Esophagus squamous epithelium (tissue), 5 donors: ENCODE measurements at places on chromosomes 11 and 22.
A peak's percentile ranks its signal among the peaks of the same experiment; 100 is the strongest.

DNA sequence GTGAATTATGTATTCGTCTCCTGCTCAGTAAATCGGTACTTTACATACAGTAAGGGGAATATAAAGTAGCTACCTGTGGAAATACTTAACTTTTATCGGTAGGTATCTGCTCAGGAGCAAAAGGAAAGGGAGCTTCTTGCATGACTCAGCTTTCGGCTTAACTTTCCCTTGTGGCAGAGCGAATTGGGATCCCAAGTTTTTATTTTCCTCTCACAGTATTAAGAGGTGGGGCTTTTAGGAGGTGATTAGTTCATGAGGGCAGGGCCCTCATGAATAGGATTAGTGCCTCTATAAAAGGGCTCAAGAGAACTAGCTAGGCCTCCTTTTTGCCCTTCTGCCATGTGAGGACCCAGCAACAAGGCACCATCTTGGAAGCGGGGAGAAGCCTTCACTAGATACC, 18.7 kb downstream of the RCN1 start:
- no peak for DNase-seq

DNA sequence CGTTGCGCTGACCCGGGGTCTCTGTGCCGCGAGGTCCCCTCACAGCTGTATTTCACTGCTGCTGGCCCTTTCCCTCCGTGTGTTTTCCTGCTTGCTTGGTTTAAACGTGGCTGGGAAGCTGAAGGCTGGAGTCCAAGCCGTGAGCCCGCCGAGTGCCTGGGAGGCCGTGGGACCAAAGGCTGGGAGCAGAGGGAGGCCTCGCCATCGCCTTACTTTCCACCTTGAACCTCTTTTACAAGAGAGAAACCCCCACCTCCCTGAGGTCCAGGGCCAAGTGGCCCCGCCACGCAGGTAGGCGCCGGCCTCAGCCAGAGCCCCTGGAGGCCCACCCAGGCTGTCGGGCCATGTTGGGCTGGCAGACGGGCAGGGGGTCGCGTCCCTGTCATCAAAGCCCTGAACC, 411.6 kb downstream of the TBC1D22A start:
- DNase-seq = no peak

GRCh38 chr11:117606790-117607189, 190.2 kb downstream of the DSCAML1 start:
- no peak for DNase-seq

DNA sequence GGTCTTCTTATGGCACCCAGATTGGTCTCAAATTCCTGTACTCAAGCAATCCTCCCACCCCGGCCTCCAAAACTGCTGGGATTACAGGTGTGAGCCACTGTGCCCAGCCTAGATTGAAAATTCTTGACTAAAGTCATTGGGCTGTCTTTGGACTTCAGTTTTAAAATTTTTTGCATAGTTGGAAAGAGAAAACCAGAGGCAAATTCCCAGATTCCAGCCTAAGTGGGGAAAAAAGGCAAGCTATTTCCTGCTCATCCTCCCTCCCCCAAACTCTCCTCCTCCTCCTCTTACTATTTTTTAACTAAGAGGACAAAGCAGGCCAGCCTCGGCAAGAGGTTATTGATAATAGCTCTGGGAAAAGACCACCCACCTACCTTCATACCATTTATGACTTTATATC, 78.6 kb upstream of the CLMP start:
- no peak for DNase-seq

DNA sequence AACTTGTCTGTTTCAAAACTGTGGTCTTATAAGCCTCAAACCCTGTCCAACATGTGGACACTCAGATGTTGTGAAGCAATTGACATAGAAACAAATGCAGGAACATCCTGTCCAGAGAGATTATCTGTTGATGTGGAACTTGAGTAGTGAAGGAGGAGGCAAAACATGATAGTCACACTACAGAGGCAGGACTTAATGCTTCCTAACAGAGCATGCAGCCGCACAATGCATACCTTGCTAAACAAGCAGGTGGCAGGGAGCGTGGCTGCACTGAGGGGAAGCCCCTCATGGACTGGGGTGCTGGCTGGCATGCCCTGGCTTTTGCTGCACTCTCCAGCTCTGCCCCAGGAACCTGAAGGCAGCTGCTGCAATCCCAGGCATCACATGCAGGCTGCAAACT, 5.3 kb downstream of the C22orf39 start:
- DNase-seq = no peak

- DNase-seq = no peak
Observed at GRCh38 chr11:32706985-32707741, 87.3 kb downstream of the CCDC73 start.

- no peak for DNase-seq
Observed at GRCh38 chr11:25691959-25692358, 640.0 kb upstream of the ANO3 start.

GRCh38 chr22:25876871-25877270, 134.9 kb downstream of the MYO18B start:
- no peak for DNase-seq

DNA sequence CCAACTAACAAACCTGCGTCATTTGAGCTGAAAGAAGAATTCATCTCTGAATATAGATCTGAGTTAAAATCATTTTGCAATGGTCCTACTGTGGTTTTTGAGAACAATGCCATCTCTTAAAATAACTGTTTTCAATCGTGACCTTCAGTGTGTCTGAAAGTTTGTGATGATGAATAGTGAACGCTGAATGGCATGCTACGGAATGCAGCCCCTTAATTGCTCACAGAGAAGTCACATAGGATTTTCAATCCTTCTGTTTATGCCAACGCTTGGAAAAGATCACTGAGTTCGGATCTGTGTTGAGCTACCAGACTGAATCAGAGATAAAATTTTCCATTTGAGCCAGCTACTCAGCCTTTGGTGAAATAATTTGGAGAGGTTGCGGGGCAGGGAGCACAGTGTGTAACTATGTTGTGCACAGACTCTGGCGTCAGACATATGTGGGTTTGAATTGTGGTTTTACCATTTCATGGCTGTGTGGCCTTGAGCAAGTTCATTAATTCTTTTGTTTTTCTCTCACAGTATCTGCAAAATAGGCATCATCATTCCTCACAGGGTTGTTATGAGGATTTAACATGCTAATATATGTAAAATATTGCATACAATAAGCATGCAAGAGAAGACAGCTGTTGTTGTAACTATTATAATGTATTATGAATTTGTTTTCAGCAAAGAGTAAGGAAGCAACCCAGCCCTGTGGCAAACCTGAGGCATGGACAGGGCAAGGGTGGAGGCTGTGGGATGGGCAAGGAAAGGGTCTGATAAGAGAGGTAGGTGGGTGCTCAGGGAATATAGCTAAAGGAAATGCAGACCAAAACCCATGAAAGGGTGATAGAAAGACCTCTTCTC, 679.9 kb downstream of the KCNA4 start:
- DNase-seq = no peak

DNA sequence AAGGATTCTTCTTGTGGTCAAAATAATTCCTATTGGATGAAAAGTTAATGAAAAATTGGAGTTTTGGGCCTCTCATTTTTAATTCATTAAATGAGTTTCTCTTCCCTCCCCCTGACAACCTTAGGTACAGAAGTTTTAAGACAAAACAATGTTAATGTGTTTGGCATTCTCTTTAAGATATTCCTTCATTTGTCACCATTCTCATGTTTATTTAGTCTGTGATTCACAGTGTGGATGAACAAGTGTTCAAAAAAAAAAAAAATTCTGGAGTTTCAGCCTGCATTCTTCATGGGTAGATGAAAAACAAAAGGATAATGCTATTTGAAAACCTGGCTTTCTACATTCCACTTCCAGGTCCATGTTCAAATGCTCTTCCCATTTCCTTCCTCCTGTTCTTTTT, 172.6 kb upstream of the LUZP2 start:
- DNase-seq = no peak

DNA sequence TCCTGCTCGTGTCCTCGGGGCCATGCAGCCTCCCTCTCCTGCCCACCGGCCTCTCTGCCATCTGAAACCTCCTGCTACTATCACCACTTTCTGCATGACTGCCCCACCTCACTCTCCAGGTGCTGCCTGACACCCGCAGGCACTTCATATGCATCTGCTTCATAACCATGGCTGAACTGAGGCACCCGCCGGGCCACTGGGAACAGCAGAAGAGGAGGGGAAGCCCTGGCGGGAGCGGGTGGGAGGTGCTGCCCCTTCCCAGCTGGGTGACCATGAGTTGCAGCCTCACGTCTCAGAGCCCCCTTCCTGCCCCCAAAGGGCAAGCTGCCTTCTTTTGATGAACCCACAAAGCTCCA, 21.7 kb upstream of the PICK1 start:
- DNase-seq = no peak

GRCh38 chr11:110096496-110096895, 3.3 kb downstream of the ZC3H12C start:
- no peak for DNase-seq

DNA sequence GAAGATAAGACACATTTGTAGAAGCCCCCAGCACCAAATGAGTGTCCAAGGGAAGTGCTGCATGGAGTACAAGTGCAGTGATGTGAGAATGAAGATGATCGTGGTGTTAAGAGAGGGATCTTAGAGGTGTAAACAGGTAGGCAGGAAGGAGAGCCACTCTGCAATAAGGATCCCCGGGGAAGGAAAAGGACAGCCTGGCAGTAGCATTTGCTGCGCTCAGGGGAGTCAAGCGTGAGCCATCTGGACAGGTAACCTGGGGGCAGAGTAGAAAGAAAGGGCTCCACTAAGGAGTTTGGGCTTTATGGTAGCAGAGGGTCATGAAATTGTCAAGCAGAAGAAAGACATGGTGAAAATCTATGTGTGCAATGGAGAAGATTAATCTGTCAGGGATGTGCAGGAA, 587.2 kb downstream of the BUD13 start:
- no peak for DNase-seq

GRCh38 chr22:24432059-24432853, 4.9 kb downstream of the ADORA2A start:
- DNase-seq = no peak

GRCh38 chr11:88538098-88538497, 200.6 kb upstream of the CTSC start:
- DNase-seq = no peak

GRCh38 chr11:118956094-118956846, at the start of gene UPK2:
Gene UPK2, plus strand, starts transcription at chr11:118956298. Its CDS starts 53 bp downstream, at chr11:118956351.
- peak; percentile 14 for DNase-seq

GRCh38 chr11:8345179-8345578, 81.5 kb upstream of the LMO1 start:
- DNase-seq = no peak

GRCh38 chr22:21651521-21652009, 9.5 kb downstream of the SDF2L1 start:
- no peak for DNase-seq

DNA sequence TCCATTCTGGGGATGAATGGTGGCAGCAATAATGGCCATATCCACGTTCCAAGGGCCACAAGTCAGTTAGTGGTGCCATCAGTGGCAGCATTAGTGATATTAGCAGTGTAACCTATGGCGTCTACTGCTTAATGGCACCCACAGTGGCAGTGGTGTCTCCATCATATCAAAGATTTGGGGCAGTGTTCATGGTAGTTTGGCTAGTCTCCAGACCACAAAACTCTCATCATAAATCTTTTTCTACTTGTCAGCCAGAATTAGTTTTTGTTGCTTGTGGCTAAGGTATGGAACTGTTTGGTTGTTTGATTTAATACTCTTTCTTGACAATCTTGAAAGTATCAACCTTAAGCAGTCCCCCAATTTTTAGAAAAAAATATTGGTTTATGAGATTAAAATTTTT, 45.1 kb upstream of the DEUP1 start:
- DNase-seq = no peak

DNA sequence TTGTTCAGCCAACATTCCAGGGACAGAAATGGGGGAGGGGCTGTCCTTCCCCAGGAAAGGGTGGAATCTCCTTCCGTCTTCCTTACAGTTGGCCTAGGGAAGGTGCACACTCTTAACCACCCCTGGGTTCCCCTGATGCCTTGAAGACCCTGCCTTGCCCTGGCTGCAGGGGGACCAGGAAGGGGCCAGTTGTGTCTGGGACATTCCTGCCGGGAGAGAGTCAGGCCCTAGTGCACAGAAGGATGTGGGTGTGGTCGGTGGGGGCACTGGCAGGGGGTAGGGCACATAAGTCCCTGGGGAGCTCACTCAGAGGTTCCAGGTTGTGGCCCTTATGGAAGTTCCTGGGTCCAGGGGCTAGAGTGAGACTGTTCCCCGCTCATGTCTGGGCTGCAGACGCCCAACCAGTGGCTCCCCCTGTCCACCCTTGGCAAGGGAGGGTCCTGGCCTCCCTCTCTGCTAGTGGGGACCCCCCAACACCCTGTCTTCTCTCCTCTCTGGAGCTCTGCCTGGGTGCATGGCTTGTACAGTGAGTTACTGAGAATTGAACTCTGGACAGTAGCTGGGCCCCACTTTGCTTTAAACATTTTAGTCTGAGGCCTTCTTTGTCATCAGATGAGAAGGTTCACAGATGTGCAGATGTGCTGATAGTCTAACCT, 2.0 kb upstream of the APOBEC3A start:
- DNase-seq = no peak

GRCh38 chr11:89487016-89487415, 4.2 kb downstream of the NOX4 start:
- DNase-seq = no peak

- DNase-seq = no peak
Observed at GRCh38 chr11:76701294-76702040, 30.9 kb upstream of the LRRC32 start.

DNA sequence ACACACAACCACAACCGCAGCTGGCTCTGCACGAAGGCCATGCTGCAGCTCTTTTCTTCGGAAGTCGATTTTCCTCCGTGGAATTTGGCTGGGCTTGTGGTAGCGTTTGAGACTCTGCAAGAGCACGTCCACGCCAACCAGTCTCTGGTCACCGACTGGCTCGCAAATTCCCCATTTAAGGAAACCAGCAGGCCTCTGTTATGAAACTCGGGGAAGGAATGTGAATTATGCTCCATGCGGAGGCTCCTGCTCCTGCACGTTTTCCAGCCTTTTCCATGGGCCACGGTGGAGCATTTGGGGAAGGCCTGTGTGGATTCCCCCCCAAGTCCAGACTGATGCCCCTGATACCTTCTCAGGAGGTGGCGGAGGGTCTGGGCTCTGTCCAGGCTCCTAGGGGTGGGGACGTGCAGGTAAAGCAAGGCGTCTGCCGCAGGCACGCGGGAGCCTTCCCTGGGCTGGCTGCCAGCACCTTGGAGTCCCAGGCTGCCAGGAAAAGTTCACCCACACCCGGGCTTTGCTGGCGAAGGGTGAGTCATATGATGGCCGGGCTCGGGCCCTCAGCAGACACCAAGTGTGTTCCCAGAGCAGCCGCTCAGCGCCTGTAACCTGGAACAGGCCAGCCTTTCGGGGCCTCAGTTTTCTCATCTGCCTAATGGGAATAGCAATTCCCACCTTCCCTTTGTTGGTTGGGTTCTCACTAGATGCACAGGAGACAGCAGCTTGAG, 41.9 kb downstream of the LRP5 start:
- no peak for DNase-seq

DNA sequence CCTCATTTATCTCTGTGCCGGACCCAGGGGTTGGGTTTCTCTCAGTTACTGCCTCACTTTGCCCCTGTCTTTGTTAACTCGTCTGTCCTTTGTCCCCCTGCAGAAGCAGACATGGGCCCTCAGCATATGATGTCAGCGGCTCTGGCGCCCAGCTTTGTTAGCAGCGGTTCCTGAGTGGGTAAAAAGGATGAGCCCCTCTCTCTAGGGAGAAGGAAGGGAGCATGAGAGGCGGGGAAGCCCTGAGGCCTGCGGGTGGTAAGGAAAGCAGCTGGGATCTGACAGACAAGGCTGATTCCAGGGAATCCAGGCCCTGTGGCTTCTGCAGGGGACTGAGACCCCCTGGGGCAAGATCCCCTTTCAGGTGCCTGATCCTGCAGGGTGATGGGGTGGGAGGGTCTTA, 51.7 kb downstream of the MCM5 start:
- no peak for DNase-seq
